ENCODE measurements at places on chromosomes 12 and 14.

- DNase-seq, result no peak
Observed at GRCh38 chr14:36719823-36720222, 58.2 kb downstream of the PAX9 start.

DNA sequence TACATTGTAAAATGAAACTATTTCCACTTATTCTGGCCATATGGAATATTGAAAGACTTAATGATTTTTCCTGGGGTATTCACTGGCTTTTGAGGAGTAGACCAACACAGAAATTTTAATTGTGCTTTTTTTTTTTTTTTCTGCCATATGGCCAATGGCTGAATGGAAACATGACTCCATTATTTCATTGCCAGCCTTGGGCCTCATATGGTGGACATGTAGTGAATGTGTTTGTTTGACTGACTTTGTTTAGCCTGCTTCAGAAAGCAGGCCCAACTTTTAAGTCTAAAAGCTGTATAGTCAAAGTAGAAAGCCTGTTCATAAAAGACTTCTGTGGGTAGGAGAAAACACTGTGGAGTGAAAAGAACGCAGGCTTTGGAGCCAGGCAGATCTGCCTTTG lies 2.4 kb downstream of the GNG2 start:
- DNase-seq, result no peak

DNA sequence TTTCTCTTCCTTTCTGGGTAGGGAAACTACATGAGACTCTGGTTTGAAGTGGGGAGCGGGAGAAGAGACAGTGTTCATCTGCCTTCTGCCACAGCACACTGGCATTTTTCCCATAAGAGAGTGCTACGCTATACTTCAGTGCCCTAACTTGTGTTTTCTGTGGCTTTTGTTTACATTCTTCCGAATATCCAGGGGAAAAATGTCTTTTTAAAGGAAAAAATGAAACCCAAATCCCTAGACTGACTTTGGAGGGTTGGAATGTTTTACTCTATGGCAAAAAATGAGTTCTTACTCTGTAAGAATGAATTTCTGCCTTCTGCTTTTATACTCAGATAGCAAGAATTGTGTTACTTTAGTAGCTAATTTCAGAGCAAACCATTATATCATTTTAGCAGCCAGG lies 88.1 kb upstream of the TMEM263 start:
- DNase-seq, result no peak

- no peak for DNase-seq
Observed at GRCh38 chr12:67382241-67382871, 113.2 kb downstream of the CAND1 start.

GRCh38 chr12:69385038-69385437 lies 25.5 kb downstream of the YEATS4 start:
- no peak for DNase-seq

- no peak for DNase-seq
Observed at GRCh38 chr12:117188961-117189724, 1.1 kb downstream of the FBXO21 start.

DNA sequence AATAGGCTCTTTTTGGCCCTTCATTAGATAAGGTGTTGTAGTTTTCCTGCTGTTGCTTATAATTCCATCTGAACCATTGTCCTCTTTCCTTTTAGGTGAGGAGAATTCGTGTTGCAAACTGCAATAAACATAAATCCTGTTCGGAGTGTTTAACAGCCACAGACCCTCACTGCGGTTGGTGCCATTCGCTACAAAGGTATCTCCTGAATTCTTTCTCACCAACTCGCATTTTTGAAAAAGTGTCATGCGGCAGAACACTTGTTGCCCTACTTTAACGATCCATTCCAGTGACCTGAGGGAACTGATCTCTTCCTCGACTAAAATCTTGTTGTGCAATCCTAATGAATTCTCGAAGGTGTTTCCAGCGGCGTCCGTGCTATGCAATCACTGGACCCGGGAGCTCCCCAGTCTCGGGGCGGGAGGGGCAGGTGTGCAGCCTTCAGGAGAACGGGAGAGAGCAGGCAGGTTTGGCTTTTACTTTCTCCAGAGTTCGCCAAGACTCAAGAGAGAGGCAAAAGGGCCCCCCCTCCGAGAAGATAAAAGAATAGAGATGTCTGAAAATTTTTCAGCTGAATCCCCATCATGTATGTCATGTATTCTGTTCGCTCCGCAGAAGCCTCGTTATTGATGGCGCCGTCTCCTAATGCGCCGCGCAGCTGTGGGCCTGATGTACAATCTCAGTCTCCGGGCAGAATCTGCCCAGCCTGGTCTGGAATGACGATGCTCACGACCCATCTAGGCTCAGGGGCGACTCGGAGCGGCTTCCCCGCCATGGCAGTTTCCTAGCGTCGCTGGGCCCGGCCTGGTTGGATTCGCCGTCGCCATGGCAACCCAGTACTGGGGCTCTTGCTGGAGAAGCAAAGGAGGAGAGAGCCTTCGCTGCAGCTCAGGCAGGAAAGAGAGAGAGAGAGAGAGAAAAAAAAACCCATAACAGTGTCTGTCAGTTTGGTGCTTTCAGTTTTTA lies 38.2 kb downstream of the PLXNC1 start:
- DNase-seq, result peak; percentile 85

DNA sequence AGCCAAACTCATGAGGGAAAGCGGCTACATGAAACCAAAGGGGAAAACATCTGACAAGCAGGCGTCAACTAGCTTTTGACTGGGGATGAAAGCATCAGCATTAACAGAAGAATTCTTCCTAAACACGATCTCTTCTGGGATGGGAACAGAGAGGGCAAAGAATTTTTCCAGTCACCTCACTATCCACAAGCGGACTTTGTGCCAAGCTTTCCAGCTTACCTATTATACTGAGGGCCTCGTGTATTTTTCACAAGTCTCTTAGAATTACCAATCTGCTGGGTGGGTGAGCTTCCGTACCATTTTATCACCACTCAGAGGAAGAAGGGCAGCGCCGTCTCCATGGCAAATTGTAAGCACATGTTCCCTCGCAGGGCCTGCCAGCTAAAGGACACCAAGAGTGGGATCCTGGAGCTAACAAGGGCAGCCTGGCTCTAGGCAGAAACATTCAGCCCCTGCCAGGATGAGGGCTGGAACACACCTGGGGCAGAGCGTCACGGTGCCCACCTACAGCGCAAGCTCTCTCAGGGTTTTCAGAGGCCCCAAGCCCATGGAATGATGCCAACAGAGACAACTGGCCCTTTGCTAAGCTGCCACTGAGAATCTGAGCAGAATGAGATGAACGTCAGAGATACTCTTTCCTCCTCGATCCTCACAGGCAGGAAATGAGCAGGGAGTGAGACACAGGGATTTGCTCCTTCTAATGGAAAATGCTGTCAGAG lies 74.6 kb downstream of the CHGA start:
- DNase-seq, result no peak

DNA sequence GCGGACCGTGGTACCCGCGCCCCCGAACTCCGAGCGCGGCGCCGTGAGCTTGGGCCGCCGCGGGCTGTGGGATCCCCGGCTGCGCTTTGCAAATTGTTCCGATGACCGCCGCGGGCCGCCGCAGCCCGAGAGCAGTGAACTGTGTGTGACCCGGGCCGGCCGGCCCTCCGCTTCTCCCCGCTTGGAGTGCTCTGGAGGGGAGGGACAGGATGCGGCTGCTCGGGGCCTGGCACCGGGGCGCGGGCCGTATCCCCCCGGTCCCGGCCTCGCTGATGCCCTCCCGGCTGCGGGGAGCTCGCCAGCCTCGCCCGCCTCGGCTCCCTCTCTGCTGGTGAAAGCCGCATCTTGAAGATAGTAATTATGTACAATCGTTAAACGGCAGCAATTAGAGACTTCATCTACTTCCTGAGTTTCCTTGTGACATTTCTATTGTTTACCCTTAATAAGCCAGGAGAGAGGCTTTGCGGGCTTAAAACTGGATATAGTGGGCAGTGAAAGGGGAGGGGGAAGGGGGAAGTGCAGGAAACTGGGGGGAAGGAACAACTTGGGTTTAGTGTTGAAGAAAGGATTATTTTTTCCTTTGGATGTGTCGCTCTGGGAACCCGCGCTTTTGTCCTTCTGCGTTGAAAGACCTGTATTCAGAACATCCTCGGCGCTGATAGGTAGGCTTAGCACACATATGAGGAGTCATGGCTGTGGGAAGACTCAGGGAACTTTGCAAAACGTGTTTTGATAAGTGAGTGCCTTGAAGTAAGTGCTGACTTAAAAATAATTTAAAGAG lies 1.2 kb downstream of the PELI2 start:
- DNase-seq, result peak; percentile 30

- DNase-seq, result no peak
Observed at GRCh38 chr12:93378998-93379325, 1.2 kb downstream of the NUDT4 start.

- no peak for DNase-seq
Observed at GRCh38 chr12:52546126-52546525, 6.8 kb downstream of the KRT71 start.

DNA sequence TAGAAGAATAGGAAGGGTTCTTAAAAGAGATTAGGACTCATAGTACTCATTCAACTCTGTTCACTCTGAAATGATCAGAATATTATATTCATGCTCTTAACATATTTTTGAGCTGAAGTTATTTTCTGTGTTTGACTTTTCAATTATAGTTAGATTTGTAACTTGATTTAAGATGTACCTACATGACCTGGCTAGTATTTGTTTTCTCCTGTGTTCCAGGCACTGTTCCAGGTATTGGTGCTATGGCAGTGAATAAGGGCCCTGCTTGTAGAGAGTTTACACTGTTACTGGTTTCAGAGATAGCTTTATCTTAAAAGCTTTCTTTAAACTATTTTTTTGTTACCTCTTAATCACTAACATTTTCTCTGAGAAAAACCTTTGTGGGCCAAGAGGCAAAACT lies 19.1 kb upstream of the SLC17A8 start:
- DNase-seq, result no peak

- no peak for DNase-seq
Observed at GRCh38 chr14:95483309-95484165, 32.9 kb downstream of the SYNE3 start.

- no peak for DNase-seq
Observed at GRCh38 chr12:51870504-51870903, 17.4 kb upstream of the ANKRD33 start.

DNA sequence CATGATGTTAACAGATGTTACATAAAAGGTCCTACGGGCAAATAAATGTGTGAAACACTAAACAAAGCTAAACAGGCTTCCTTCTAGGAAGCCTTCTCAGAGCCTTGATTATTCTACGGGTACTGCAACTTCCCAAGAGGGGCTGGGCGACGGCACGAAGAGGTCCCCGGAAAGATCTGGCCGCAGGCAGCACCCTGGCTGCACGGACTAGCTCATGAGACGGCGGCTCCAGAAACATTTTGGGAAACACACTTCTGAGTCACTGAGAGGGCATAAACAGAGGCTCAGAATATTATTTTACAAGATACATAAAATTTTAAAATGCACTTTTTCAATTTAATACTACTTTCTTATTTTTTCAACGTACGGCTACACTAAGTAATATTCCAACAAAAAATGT lies 19.4 kb downstream of the STX2 start:
- no peak for DNase-seq

DNA sequence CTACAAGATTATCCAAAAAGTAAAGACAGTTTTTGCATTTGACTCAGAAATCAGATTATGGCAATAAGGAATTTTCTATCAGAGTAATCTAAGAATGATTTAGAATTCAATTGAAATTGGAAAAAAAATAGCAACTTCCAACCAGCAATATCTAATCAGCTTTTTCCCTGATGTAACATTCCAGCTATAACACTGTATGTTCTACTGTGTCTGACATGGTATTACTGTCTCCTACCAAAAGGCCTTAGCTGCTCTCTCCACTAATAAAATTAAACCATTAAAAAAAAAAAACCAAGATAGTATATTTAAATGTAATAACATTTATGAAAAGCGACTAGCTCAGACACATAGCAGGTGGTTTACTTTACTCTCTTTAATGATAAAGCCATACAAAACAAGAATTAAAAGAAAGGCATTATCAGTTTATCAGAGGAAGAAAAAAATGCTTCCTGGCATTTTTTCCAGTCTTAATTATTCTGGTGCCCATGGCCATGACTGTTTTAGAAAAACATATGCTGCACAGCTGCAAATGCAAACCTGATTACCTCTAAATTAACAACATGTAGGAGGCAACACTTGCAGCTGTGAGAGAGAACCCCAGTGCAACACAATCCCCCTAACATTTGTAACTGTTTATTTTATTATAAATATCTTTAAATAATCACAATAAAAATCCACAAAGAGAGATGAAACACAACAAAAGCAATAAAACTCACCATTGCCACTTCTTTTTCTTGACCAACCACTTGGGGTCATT lies 28.8 kb downstream of the PHLDA1 start:
- no peak for DNase-seq

DNA sequence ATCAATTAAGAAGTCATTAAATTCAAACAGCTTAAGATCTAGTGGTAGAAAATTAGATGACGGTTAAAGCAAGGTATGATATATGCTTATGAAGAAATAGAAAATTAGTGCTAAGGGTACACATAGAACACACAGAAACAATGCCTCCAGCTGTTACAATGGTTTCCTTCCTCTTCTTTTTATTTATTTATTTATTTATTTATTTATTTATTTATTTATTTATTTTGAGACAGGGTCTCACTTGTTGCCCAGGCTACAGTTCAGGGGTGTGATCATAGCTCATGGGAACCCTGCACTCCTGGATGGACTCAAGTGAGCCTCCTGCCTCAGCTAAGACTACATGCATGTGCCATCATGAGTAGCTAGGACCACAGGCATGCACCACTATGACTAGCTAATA lies 34.9 kb upstream of the PTPRR start:
- no peak for DNase-seq

GRCh38 chr14:96567289-96567899 lies 65.2 kb downstream of the PAPOLA start:
- DNase-seq, result peak; percentile 20

GRCh38 chr12:50951112-50951511 lies 1.2 kb upstream of the HIGD1C start:
- no peak for DNase-seq

DNA sequence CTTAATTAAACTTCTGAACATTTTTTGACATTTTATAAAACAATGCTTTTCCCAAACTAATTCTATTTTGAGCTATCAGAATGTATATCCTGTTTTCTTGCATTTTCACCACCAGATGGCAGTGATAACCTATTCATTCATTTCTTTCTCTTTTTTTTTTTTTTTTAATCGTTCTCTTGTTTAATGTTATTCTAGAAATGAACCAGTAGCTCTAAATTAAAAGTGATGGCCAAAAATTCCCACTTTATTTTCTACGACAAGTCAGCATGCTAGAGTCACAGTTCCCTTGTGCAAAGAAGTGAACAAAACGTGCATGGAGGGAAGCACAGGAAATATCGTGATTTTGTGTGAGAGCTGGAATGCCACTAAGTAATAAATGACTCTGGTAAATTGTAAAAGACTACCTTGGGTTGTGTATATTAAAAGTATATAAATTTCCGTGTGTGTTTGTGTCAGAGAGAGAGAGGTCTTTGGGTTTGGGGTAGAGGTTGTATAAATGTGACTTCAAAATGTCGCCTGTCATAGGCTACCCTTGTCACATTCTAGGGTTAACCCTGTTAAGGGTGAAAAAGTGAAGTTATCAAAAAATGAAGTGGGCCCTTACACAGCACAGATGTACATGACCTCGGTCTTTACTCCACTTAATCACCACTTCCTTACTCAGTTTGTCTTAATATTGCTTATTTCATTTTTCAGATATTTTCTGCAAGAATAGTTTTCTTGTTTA lies 40.4 kb upstream of the LDHB start:
- DNase-seq, result peak; percentile 5
